Stimulated activated CD8-positive, alpha-beta memory T cell treated with anti-CD3 and anti-CD28 coated beads, Interleukin-4, amount 100 ng/mL, for 4 hours (primary cell): ENCODE measurements at places on chromosomes 6 and 20.

DNA sequence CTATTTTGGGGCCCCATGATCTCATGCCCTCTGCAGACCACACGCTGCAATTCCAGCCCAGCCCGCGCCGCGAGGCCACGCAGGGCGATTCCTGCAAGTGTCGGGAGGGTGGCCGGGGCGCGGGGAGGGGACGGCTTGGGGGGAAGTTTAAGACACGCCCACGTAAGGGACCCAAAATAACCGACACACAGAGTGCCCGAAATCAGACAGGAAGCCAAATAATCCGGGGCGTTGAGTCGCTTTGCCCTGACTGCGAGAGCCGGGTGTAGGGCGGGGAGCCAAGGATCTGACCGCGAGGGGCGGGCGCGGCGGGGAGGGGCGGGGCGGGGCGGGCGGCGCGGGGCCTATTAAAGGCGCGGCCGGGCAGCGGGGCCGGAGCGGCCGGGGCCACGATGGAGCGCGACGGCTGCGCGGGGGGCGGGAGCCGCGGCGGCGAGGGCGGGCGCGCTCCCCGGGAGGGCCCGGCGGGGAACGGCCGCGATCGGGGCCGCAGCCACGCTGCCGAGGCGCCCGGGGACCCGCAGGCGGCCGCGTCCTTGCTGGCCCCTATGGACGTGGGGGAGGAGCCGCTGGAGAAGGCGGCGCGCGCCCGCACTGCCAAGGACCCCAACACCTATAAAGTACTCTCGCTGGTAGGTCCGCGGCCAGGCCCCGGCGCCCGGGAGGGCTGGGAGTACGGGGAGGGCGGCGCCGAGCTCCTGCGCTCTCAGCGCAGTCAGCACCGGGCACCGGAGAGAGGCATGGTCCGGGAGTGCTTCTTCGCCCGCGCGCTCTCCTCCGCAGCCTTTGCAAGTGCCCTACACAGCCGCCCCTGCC, at the start of gene ENPP1:
TSS of gene ENPP1 (plus strand) at position 377 of the 816 bp plus-strand sequence. CDS start at position 393, 16 bp downstream.
- peak; percentile 7 for DNase-seq

- DNase-seq = no peak
Observed at GRCh38 chr6:6610031-6610591, 21.6 kb downstream of the LY86 start.

- DNase-seq = no peak
Observed at GRCh38 chr6:113356139-113356538, 501.0 kb upstream of the MARCKS start.

- DNase-seq = no peak
Observed at GRCh38 chr6:123803504-123804013, at the start of gene NKAIN2. TSS of gene NKAIN2 (plus strand) at chr6:123803865.

GRCh38 chr6:53831936-53832660, 37.3 kb downstream of the LRRC1 start:
- DNase-seq = no peak

DNA sequence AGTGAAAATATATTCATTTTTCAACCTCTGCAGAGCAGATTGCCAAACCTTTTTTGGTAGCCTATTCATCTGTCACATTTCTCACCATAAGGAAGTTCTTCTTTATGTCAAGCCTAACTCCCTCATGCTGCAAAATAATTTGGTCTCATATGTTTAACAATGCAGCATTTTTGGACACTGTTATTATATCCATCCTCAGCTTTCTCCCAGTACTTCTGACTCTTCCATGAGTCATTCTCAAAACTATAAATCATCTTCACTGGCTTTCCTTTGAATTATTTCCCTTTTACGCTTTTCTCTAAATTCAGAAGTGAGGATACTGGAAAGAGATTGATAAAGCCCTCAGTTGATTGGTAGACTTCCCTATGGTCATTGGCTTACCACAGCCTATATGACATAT, 192.2 kb downstream of the TPBG start:
- no peak for DNase-seq
